Posterior vena cava (tissue), 2 donors: ENCODE measurements at places on chromosomes 13 and 19. TPM values are rescaled to one million over a fixed set of nuclear protein-coding genes. Genes with fewer than 3 reads are reported as not detected.

- DNase-seq: no peak
Measured at GRCh38 chr19:23222998-23223652, 27.1 kb downstream of the ZNF724 start.

- peak; percentile 95 for DNase-seq
Measured at GRCh38 chr13:111006506-111007031, 91.7 kb upstream of the ANKRD10 start.

DNA sequence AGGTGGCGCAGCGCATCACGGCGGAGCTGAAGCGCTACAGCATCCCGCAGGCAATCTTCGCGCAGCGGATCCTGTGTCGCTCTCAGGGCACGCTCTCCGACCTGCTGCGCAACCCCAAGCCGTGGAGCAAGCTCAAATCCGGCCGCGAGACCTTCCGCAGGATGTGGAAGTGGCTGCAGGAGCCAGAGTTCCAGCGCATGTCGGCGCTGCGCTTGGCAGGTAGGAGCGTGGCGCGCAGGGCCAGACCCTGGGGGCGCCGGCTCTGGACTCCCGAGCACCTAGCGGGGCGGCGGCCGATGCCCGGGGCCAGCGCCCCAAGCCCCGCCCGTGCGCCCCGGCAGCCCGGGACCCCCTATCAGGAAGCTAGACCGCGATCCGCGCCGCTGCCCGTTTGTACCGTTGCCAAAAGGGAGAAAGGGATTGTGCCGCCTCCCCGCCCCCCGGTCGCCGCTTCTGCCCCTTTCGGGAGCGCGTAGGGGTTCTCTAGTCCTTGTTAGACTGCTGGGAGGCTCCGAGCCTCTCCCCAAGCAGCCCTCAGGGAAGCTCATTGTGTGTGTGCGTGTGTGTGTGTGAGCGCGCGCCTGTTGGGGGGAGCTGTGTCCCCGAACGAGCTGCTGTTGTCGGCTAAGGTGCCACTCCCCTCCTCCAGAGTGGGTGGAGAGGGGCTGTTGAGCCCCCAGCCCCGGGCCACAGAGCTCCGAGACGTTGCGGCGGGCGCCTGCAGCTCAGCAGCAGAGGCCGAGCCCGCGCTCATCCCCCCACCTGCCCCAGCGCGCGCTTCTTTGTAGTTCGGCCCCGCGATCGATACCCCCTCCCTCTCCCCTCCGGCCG, 1.5 kb downstream of the ONECUT3 start:
- no peak for DNase-seq

DNA sequence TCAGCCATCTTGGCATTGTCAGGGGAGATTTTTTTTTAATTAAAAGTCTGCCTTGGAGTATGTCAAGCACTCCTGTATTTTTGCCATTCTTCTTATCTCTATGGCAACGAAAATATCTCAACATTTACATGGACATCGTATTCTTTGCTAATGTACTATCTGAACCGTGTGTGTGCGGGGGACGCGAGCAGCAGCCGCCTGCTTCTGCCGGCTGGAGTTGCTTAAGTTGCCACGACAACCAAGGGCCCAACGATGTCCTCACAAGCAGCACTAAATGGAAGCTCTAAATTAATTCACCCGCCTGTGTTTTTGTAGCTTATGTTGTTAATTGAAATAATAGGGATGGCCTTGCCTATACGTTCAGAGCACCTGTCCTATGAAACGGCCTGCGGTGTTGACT, 309.5 kb downstream of the TEX29 start:
- no peak for DNase-seq

DNA sequence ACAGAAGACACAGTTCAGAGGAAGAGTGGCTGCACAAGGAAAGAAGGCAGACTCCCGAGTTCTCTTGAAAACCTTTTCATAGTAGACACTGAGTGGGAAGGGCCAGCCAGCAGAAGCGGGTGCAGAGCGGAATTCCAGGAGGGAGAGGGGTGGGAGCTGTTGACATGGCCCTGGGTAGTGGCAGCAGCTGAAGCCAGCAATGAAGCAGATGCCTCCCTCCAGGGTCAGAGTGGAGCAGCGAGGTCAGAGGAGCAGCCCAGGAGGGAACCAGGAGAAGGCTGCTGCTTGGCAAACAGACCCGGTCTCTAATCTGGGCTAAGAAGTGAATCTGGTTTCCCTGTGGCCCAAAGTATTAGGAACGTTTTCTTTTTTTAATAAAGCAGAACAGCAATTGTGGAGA, 73.9 kb upstream of the SPATA13 start:
- DNase-seq: no peak

DNA sequence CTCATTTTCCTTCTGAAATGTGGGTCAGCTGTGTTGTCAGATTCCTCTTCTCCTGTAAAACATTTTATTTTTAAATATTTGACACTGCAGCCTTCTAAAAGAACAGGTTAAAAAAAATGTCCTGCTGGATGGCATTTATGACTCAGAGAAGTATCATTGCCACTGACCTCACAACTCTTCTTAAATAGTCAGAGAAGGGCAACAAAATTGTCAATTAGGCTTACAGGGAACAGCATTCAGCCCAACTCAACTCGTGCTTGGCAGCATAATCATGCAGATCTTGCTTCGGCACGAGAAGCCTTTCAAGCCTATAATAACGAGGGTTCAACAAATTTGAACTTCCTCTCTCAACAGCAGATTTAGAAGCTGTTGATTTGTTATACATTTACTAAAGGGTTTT, 296.7 kb upstream of the DACH1 start:
- DNase-seq: no peak

DNA sequence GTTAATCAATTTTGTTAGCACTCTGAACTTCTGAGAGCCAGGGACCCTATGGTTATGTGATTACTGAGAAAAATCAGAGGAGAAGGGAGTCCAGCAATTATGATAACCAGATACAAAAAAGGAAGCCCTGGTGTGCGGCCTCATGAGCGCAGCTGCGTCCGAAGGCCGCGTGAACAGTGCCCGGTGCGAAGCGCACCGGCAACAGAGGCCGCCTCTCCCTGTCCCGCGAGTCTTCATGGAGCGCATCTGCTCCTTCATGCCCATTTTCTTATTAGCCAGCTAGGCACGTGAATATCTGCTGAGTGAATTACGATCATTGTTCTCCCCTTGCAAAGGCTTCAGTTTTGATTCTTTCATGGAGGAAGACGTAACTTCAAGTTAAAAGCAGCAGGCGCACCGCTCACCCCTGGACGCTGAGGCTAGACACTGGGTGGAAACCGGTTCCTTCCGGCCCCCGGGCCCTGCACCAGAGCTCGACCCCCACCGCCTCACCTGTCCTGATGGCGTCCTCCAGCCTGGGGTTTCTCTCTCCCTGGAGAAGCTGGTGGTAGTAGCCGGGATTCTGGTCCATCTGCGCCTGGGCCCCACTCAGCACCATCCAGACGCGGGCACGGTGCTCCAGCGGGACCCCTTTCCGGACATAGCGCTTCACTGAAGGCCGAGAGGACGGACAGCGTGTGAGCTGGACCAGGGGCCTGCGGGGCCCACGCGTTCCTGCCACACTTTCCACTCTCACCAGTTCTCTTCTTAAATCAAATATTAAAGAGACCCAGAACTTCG, 8.9 kb downstream of the GRTP1 start:
- peak; percentile 54 for DNase-seq

DNA sequence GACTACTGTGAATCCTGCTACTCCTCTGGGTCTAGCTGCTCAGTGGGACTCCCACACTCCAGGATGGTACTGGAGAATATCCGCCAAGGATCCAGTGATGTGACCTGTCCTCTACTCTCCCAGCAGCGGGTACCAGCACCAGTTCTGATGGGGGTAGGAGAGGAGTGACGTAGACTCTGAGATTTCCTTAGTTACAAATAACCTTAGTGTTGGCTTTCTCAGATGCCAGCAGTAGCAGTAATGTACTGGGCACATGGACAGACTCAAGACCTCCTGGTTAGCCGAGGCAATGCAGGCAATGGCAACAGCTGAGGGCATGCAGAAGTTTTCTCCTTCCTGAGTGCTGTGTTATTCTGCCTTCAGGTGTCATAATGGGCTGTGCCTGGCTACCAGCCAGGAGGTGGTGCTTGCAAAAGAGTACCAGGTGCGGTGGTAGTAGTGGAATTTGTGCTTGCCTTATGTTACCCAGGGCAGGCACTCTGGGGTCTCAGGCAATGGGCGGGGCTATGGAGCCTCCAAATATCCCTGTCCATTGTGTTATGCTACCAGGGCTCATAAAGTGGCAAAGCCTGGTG, 105.3 kb upstream of the KLF5 start:
- DNase-seq: no peak

- DNase-seq: no peak
Measured at GRCh38 chr19:3357992-3358688, 8.2 kb upstream of the NFIC start.

The KCNJ14 gene
- total RNA-seq: 0.52 TPM

The PSG1 gene
- not detected for total RNA-seq

The UNC13A gene
- total RNA-seq: 0.60 TPM

The NKPD1 gene
- total RNA-seq: not detected

The FOSB gene
- total RNA-seq: 73.0 TPM

The CYP4F2 gene
- total RNA-seq: not detected

The MYO16 gene
- 0.43 TPM for total RNA-seq
